Tibial nerve (tissue), 4 donors: ENCODE measurements at places on chromosomes 2 and 18.

DNA sequence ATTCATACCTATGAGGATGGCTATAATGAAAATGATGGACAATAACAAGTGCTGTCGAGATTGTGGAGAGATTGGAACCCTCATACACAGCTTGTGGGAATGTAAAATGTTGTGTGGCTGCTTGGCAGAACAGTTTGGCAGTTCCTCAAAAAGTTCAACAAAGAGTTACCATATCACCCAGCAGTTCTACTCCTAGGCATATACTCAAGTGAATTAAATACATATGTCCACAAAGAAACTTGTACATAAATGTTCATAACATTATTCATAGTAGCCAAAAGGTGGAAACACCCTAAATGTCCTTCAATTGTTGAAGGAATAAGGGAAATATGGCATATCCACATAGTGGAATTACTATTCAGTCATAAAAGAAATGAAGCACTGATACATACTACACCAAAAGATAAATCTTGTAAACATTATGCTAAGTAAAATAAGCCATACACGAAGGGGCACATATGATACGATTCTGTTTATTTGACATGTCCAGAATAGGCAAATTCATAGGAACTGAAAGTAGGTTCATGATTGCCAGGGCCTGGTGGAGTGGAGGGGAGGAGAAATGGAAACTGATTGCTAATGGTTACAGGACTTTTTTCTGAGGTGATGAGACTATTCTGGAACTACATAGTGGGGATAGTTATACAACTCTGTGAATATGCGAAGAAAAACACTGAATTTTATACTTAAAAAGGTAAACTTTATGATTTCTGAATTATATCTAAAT is 92.1 kb downstream of the ADAM23 start:
- DNase-seq, result no peak

GRCh38 chr2:15817748-15818147 is 122.6 kb upstream of the MYCN start:
- DNase-seq, result no peak

GRCh38 chr18:26515643-26516487 is 32.5 kb downstream of the KCTD1 start:
- DNase-seq, result no peak

- DNase-seq, result no peak
Measured at GRCh38 chr2:236785611-236786057, 216.0 kb downstream of the ACKR3 start.

DNA sequence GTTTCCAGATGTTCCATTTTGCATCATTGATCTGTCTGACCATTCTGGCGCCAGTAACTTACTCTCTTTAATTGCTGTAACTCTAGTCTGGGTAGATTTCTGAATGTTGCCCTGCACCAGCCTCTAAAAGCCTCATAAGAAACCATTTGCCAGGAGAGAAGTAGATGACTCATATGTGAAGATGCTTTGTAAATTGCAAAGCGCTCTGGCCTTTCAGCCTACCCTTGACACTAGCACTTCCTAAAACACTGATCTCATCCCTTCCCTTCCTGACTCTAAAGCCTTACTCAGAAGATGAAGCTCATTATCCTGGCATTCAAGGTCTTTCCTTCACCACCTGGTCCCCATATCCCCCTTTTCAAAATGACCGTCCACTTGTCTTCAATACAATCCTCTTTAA is 193.2 kb upstream of the MEX3C start:
- no peak for DNase-seq

- DNase-seq, result no peak
Measured at GRCh38 chr2:177165721-177166711, 46.6 kb upstream of the HNRNPA3 start.

GRCh38 chr2:168608796-168609195 is 152.7 kb downstream of the CERS6 start:
- no peak for DNase-seq

DNA sequence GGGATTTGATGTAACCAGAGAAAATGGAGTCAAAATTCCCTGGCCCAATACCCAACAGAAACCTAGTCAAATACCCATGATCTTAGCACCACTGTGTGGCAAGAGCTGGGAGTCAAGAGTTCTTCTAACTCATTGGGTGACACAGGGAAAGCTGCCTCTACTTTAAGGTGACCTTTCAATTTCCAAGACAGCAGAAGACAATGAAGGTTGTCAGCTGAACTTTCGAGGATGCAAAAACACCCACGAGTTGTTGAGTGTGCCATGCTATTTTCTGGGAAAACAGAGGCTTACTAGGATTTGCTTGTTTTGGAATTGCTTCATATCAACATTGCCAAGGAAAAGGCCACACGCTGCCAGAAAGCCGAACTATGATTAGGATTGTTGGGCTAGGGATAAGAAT is 61.6 kb upstream of the CYRIA start:
- peak; percentile 21 for DNase-seq

DNA sequence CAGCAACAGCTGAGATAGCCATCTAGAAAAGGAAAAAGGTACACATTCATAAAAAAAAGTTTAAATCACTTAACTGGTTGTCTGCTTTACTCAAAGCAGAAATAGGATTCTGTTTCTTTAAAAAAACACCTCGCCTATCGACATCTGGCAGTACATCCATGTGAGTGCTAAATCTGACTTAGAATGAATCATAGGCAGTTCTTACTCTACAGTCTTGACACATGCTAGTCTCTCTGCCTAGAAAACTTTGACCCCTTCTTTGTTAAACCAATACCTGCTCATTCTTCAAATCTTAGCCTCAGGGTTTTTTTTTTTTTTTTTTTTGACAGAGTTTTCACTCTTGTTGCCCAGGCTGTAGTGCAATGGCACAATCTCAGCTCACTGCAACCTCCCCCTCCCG is 37.1 kb upstream of the GPR75 start:
- DNase-seq, result no peak

- DNase-seq, result no peak
Measured at GRCh38 chr2:210548878-210549384, 7.5 kb upstream of the CPS1 start.

DNA sequence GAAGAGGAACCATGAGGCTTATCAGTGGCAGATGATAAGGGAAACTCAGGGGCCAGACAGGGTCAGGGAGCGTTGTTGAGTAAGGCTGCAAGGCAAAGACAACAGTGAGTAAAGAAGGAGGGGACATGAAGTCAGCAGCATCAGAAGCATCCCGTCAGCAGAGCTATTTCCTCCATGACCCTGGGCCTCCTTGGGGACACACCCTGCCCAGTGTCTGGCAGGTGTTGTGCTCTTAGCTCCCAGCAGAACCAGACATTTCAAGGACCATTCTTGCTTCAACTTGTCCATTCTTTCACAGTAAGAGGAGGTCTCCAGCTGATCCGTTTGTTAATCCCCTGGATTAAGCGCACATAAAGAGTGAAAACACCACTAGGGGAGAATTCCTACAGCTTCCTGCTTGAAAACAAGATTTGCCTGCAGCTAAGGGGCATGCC is 88.7 kb upstream of the MEIS1 start:
- DNase-seq, result no peak

- no peak for DNase-seq
Measured at GRCh38 chr2:21727101-21727500, 603.3 kb downstream of the TDRD15 start.

- no peak for DNase-seq
Measured at GRCh38 chr2:53448591-53448990, 319.0 kb upstream of the CHAC2 start.

DNA sequence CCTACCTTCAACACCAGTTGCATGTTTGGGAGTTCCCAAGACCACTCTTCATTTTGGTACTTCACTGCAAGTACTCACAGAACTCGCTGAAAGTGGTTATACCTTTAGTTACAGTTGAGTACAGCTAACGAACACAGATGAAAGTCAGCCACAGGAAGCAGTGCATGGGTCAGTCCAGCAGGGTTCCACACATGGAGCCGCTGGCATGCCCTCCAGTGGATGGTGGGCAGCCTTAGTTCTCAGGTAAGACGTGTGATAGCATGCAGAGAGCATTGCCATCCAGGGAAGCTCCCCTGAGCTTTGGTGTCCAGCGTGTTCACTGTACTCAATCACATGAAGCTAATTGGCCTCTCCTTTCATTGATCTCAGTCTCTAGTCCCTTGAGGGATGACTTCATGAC is 815.3 kb downstream of the RNF144A start:
- no peak for DNase-seq

GRCh38 chr18:2396162-2396505 is 175.2 kb downstream of the METTL4 start:
- DNase-seq, result no peak

DNA sequence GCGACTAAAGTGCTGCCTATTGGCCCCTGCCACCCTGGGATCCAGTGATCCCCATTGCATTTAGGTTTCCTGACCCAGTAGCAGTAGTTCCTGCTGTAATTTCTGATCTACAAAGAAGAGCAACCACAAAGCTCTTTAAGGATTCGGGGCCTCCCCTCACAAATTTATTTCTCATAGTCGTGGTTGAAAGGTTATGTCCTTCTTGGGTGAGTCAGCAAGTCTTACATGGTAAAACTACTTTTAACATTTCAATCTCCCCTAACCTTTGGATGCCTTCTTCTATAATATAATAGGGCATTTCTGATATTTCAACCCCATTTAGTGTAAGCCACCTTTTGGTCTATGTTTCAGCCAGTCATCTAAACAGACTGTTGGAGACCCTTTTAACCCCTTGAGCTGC is 14.9 kb downstream of the PIKFYVE start:
- DNase-seq, result no peak

- DNase-seq, result no peak
Measured at GRCh38 chr2:238669046-238669445, 178.8 kb upstream of the TWIST2 start.

- DNase-seq, result no peak
Measured at GRCh38 chr2:122357998-122358397, 602.5 kb downstream of the TSN start.

DNA sequence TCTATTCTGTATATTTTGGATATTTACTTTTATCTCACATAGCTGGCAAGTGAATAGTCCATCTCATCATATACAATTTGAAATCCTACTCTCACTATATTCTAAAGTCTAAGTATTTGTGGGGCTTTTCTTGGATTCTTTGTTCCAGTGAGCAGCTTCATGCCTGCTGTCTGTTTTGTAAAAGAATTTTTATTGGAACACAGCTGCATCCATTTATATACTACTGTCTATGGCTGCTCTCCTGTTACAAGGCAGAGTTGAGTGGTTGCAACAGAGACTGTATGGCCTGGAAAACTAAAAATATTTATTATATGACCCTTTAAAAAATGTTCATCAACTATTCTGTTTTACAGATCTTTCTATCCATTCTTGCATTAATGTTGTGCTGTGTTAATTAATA is 193.3 kb upstream of the KLHL14 start:
- DNase-seq, result no peak

- no peak for DNase-seq
Measured at GRCh38 chr2:51304311-51304710, 272.4 kb upstream of the NRXN1 start.

GRCh38 chr2:71129114-71129901 is 721 bp downstream of the MCEE start:
- no peak for DNase-seq

DNA sequence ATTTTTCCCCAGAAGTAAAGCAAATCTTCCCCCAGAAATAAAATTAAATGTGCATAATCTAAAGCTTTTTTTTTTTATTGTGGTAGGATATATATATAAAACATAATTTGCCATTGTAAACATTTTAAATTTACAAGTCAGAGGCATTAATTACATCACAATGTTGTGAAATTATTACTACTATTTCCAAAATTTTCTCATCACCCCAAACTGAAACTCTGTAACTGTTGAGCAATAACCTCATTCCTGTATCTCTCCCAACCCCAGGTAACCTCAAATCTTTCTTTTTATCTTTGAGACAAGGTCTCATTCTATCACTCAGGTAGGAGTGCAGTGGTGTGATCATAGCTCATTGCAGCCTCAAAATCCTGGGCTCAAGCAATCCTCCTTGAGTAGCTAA is 11.2 kb downstream of the MRPL19 start:
- DNase-seq, result no peak

- no peak for DNase-seq
Measured at GRCh38 chr2:190904640-190905261, 24.1 kb downstream of the GLS start.

- no peak for DNase-seq
Measured at GRCh38 chr2:42139101-42139500, 30.1 kb upstream of the EML4 start.

DNA sequence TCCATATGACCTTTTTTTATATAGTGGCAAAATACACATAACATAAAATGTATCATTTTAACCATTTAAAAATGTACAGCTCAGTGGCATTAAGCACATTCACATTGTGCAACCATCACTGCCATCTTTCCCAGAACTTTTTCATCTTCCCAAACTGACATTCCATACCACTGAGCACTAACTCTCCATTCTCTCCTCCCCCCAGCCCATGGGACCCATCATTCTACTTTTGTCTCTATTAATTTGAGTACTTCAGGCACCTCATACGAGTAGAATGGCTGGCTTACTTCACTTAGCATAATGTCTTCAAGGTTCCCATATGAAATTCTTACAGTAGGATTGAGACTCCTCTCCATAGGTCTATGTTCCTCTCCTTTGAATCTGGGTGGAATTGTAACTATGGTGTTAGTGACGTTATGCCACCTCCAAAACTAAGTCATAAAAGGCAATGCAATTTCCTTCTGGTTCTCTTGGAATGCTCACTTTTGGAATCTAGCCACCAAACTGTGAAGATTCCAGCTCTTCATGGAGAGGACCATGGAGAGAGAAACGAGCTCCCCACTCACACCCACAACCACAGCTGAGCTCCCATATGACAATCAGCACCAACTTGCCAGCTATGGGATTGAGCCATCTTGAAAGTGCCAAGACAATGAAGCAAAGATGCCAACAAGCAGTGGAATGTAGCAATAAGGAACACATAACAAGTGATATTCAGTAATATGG is 9.8 kb upstream of the DNAJC27 start:
- no peak for DNase-seq

- no peak for DNase-seq
Measured at GRCh38 chr2:216012133-216012829, 1.1 kb downstream of the MREG start.

DNA sequence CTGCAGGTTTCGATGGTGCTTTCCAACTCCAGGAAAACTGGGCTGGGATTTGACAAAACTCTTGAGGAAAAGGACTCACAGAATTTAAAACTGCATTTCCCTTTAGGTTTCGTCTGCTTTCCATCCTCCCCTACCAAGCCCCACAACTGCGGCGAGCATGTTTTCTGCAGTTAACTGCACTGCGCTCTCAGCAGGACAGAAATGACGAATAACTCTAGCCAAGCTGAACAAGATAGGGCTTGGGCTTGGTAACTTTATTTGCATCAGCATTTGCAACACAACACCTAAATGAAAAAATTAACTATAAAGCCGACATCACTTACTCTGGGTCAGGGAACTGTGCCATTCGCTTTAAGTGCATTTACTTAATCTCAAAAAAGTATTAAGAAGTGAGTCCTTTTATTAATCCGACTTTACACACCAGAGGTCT is 669 bp upstream of the PIKFYVE start:
- no peak for DNase-seq
